ENCODE measurements at places on chromosomes 1 and 21.
A peak's percentile ranks its signal among the peaks of the same experiment; 100 is the strongest.

DNA sequence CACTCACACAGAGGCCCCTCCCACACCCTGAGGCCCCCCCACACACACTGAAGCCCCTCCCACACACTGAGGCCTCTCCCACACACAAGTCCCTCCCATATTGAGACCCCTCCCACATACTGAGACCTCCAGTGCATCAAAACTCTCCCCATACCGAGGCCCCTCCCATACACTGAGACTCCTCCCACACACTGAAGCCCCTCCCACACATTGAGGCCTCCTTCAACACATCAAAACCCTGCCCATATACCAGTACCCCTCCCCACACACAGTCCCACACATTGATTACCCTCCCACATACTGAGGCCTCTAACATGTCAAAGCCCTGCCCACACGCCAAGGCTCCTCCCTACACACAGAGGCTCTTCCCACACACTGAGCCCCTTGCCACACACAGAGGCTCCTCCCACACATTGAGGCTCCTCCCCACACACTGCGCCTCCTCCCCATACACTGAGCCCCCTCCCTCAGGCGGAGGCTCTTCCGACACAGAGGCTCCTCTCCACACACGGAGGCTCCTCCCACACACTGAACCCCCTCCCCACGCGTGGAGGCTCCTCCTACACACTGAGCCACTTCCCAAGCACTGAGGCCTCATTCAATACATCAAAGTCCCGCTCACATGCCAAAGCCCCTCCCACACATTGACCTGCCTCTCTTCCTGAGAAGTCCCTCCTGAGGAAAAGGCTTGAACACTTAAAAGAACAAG, 392.3 kb downstream of the CAMTA1 start:
- no peak for DNase-seq

DNA sequence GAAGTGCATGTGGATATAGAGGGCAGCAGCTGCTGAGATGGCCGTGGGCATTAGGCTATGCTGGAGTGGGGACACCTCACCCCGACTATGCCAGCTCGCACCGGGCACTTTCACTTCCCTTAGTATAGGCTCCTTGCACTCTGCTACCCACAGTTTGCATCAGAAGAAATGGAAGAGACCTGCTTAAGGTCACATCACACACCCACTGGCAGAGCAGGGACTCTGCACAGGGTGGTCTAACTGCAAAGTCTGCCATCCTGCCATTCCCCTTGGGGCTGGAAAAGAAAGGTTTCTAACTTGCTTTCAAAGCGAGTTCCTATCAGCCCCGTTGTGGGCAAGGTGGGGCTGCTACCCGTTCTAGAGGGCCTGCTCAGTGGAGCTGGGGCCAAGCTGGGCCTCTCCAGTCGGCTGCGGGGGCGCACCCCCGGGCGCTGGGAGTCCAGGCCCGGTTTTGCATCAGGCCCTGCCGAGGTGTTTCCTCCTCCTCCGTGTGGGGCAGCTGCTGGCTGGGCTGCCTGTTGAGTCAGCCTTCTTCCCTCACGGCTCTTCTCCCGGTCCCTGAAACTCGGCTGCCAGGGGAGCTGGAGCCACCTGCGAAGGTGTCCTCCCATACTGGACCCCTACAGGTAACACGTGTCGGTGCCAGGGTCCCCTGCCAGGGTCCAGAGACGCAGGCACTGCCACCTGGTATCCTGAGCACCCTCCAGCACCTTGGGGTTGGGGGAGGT, at the start of gene SYTL1:
Gene SYTL1 (plus strand): TSS at position 498 of the 728 bp plus-strand sequence. CDS start 3,313 bp downstream, outside the sequence.
- DNase-seq: peak; percentile 58

- no peak for DNase-seq
These were observed 44.5 kb downstream of the KIRREL1 start for GRCh38 chr1:158037866-158038359.

GRCh38 chr1:38183096-38183495, 136.5 kb upstream of the POU3F1 start:
- no peak for DNase-seq

DNA sequence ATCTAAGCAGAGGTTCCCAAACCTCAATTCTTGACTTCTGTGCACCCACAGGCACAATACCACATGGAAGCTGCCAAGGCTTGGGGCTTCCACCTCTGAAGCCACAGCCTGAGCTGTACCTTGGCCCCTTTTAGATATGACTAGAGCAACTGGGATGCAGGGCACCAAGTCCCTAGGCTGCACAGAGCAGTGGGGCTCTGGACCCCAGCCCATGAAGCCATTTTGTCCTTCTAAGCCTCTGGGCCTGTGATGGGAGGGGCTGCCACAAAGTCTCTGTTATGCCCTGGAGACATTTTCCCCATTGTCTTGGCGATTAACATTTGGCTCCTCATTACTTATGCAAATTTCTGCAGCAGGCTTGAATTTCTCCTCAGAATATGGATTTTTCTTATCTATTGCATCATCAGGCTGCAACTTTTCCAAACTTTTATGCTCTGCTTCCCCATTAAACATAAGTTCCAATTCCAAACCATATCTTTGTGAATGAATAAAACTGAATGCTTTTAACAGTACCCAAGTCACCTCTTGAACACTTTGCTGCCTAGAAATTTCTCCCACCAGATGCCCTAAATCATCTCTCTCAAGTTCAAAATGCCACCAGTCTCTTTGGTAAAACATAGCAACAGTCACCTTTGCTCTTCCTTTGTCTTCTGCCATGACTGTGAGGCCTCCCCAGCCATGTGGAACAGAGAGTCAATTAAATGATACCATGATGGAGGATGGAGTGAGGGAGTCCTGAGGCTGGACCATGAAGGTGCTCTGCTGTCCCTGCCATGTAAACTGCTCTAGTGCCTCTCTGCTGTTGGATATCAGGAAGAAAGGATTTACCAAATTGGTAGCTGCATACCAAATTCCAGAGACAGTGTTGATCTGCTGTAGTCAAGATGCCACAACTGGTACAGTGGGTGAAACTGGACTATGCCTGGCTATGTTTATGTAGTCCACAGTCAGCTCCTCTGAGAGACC, 37.6 kb downstream of the RUNX3 start:
- DNase-seq: no peak

Data from activated naive CD4-positive, alpha-beta T cell (primary cell).